Transverse colon (tissue), 4 donors: ENCODE measurements at places on chromosomes 7 and 10. TPM values are rescaled to one million over a fixed set of nuclear protein-coding genes. Genes with fewer than 3 reads are reported as not detected.

GRCh38 chr7:74199551-74200355 is 10.1 kb upstream of the LAT2 start:
- DNase-seq: no peak
- peaks cover 2% of the 10 kb centered on the region for H3K36me3 ChIP-seq
- H3K27me3 ChIP-seq: peaks cover 5% of the 10 kb centered on the region
- H3K27ac ChIP-seq: no peak overlapping the region
- H3K4me3 ChIP-seq: no peak overlapping the region
- no peaks in the 10 kb centered on the region for H3K4me1 ChIP-seq

DNA sequence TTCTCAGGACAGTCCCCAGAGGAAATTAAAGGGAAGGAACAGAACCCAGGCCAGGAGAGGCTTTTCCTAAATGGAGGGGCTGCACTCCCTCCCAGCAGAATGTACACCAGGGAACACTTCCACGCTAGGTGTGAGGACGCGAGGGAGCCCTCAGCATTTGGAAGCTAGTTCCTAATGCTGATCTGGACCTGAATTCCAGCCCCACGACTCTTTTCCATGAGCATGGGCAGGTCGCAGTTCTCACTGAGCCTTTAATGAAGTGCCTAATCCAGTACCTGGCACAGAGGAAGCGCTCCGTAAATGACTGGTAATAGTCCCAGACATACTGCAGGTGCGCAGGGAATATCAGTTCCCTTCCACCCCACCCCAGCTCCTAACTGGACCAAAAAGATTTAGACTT is 1.1 kb downstream of the ALOX5 start:
- H3K27me3 ChIP-seq: peaks cover 48% of the 10 kb centered on the region
- no peaks in the 10 kb centered on the region for H3K36me3 ChIP-seq
- H3K4me3 ChIP-seq: no peak overlapping the region
- H3K4me1 ChIP-seq: peaks cover 8% of the 10 kb centered on the region
- H3K27ac ChIP-seq: no peak overlapping the region

DNA sequence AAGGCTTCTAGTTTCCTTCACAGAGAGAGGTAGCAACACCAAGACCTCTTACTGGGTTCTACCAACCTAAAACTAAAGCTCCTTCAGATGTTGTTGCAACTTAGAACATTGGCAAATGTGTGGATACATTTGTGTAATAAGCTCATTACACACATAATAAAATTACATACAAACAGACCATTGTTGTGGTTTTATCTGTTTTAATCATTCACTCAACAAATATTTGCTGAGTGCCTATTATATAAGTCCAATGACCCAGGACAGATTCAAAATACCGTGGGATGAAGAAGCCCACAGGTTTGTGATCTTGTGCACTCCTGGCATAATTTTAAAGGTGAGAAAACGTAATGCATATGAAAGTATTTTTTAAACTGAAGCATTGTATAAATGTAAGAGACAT is 160.4 kb upstream of the NPVF start:
- no peaks in the 10 kb centered on the region for H3K27me3 ChIP-seq
- DNase-seq: no peak
- H3K4me1 ChIP-seq: no peaks in the 10 kb centered on the region
- no peaks in the 10 kb centered on the region for H3K36me3 ChIP-seq
- no peak overlapping the region for H3K27ac ChIP-seq
- no peak overlapping the region for H3K4me3 ChIP-seq

COL28A1 gene
- total RNA-seq: 4.4 TPM

CYP3A7 gene
- total RNA-seq: 0.96 TPM
